ENCODE measurements at places on chromosomes 7 and 10.

GRCh38 chr7:5795752-5796475 is 14.5 kb upstream of the RNF216 start:
- no peak for DNase-seq

DNA sequence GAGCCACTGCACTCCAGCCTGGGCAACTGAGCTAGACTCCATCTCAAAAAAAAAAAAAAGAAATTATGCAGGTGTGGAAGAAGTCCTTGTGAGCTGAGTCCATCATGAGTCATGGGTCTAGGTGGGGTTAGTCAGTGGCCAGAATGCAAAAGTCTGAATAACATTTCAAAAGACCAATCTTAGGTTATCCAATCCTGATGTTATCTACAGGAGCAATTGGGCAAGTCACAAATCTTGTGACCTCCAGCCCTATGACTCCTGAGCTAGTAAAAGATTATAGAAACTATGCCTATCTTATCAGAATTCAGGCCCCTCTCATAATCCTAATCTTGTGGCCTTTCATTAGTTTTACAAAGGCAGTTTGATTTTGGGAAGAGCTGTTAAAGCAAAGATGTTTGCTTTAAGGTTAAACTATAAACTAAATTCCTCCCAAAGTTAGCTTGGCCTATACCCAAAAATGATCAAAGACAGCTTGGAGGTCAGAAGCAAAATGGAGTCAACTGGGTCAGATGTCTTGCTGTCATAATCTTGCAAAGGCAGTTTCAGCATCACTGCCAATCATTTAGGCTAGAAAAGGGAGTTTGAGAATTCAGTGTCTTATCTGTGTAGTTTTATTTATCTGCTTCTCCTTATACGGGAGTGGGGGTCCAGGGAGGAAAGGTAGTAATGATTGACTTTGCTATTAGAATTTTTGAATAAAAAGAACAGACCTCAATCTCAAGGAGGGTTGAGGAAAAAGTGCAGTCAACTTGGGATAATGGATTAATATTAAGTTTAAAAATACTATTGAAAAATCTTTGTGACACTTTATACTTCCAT is 71.2 kb upstream of the TRIM24 start:
- DNase-seq = no peak

DNA sequence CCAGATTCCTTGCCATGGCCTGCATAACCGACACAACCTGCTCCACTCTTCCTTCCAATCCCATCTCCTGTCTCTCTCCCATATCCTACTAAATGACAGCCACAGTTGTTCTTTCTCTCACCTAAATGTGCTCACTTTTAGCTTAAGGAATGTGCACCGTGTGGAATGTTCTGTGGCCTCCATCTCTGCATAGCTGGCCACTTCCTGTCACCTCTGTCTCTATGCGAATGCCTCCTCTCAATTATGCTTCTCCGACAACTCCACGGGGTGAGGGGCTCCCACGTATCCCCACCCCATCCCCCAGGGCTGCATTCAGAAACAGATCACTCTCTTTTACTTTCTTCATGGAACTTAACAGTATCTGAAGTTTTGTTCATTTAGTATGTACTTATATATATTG is 110.7 kb downstream of the RAB18 start:
- no peak for DNase-seq

DNA sequence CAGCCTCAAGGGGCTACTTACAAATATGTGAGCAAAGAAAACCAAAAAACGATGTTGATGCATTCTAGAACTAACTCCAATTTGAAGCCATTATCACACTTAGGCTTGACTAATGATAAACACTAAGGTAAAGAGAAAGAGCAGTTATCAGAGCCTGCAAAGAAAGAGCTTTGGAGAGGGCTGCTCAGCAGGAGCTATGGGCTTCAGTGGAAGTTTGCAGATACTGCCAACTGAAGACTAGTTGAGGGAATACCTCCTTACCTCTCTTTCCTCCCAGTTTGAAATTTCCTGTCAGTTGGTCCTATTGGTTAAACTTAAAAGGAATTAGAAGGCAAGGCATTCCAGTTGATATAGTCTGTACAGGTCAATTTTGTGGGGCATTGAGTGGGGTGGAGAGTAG is 498.1 kb upstream of the POT1 start:
- DNase-seq = no peak

DNA sequence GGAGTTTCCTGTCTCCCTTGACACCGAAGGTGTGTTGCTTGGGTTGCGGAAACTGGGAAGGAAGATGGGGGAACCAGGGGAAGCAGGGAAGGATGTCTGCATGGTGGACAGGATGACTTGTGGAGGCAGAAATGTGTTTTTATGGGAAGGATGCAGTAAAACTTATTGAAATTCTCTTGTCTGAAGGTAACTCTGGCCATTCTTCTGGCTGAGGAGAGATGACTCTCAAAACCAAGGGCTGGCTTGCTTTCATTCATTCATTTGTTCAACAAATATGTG is 1.5 kb downstream of the UBTD1 start:
- no peak for DNase-seq

Measured in left hindlimb (tissue), 1 donor.